ENCODE measurements at places on chromosomes 6 and 20.
A peak's percentile ranks its signal among the peaks of the same experiment; 100 is the strongest.

- DNase-seq = no peak
Measured at GRCh38 chr6:19312241-19312978, 524.8 kb upstream of the ID4 start.

DNA sequence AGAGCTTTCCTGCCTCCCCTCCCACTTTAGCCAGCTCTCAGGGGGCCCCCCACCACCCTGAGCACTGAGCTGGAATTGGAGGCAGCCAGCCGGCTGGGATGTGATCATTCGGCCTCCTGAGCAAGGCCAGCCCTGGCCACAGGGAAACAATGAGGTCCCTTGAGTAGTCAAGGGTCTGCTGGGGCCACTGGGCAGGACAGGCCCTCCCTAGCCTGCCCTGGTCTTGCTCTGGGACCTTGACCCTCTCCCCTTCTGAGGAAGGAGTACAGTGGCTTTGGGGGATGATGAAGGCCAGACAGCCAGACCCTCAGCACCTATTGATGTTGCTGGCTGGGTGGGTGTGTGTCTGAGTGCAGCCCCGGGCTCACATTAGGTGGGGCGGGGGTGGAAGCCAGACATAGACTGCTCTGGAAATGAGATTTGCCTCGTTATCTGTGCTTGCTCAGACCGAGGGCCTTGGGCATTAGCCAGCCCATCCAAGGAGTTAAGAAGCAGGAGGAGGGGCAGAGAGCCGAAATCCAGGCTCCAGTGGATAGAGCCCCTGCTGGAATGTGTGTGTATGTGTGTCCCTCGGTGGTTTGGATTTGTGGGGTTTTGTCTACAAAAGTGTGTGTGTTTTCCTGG, 21.3 kb downstream of the CD40 start:
- no peak for DNase-seq

DNA sequence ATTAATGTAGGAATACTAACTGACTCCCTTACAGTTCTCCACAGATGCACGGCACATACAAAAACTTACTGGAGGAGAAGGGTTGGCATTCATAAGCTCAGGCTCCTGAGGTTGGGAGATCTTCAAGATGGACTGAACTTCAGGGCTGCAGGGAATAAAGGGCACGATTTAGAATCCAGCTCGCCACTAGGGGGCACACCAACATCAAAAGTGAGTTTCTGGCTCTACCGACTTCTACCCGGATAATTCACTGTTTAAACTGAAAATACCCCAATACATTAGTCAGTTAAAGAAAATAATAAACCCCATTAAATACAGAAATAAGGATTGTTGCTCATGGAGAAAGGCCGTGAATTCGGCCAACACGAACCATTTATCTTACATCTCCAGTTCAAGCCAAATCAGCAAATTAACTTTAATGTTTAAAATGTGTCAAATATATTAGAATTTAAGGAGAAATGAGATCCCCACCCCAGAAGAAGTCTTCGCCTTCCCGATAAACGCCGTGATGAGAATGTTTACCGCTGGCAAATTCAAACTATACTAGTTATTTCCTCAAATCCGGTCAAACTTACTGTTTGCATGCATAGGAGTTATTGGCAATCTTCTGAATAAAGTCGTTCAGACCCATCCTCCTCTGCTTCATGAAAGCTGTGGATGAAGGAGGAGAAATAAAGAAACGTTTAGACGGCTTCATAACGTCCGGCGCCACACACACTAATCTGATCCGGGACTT, 121.7 kb upstream of the SLC2A12 start:
- peak; percentile 74 for DNase-seq

GRCh38 chr20:48298851-48299484, 513.7 kb upstream of the SULF2 start:
- DNase-seq = no peak

DNA sequence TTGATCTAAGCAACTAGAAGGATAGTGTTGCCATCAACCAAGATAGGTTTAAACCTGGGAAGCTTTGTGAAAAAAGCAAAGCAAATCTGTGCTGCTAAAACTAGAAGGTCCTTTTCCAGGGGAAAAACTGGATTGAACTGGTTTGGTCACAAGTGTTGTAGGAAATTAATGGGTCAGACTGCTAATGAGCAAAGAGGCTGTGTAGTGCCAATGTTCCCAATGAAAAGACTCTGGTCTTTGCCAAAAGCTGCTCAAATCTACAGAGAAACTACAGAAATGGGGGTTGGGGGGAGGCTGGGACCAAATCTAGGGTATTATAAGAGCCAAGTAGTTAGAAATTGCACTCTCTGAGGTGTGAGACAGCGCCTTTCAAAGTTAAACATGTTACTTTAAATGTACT, 85.0 kb downstream of the PLCG1 start:
- DNase-seq = no peak

DNA sequence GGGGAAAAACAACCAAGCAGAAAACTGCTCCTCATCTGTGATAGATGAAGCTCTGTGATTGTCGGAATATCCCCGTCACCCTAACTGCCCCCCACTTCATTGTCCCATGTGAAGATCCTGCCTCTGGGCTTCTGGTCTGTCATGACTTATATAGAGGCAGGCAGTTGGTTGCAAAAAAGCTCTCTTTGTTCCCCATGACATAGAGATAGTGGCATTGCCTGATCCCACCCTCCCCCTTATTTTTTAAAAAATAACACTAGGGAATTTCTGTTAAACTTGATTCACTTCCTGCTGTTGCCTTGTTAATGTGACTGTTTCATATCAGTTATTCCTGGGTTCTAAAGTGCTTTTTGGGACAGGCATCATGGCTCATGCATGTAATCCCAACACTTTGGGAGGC, 203.1 kb downstream of the JARID2 start:
- DNase-seq = no peak

- no peak for DNase-seq
Measured at GRCh38 chr20:45968081-45968671, 3.8 kb downstream of the ZNF335 start.
